ENCODE measurements at places on chromosomes 12 and 14.

GRCh38 chr14:37090026-37090425 lies 82.4 kb downstream of the SLC25A21 start:
- DNase-seq = no peak

DNA sequence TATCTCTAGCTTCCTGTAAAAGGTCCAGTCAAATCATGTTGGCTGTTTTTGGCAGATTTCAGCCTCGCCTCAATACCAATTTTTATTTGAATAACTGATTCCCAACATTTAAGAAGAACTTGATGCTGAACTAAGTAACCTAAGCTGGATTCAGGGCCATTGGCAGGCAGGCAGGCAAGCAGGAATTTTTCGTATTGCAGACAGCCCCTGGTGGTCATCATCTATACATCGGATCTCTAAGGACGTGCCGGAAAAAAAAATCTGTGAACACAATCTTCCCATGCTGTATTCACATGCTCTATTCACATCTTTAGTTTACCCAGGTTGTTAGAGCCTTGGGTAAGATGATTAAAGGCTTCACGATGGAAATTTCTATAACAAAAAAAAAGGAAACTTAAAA lies 7.0 kb downstream of the VCPKMT start:
- peak; percentile 36 for DNase-seq

GRCh38 chr12:53500142-53500775 lies 824 bp upstream of the TARBP2 start:
- peak; percentile 50 for DNase-seq

- DNase-seq = no peak
Observed at GRCh38 chr12:8661016-8661415, 1.6 kb downstream of the MFAP5 start.
